ENCODE measurements at places on chromosomes 1 and 21.

DNA sequence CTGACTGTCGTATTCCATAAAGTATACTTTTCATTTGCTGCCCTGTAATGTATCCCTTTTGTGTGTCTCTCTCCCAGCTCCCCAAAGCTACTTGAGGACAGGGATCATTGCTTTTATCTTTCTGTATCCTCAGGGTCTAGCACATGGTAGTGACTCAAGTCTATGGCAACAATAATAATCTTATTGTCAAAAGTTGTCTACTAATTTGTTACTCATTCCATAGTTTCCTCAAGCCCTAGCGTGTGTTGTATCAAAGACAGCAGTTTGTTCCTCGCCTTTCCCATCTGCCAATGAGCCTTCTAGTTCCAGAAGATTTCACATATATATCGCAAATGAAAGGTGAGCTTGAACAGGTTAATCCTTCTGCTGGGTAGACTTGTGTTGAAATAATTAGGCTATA is 9.8 kb upstream of the SLC30A1 start:
- H3K4me1 ChIP-seq: no peaks in the 10 kb centered on the region
- H3K4me3 ChIP-seq: no peak overlapping the region
- no peak for DNase-seq
- no peak overlapping the region for H3K27ac ChIP-seq
- no peaks in the 10 kb centered on the region for H3K27me3 ChIP-seq

DNA sequence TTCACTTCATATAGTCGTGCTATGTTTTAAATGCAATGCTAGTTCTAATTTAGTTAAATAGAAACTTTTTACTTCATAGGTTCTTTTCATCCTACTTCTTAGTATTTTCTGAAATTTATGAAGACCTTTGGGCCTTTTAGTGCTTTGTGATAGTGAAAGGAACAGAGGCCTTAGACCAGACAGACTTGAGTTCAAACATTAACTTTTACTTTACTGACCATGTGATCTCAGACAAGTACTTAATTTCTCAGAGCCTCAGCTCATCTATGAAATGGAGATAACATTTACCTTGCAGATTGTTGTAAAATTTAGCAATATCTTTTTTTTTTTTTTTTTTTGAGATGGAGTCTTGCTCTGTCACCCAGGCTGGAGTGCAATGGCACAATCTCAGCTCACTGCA is 57.5 kb downstream of the AK5 start:
- no peaks in the 10 kb centered on the region for H3K4me1 ChIP-seq
- H3K36me3 ChIP-seq: no peaks in the 10 kb centered on the region
- no peak overlapping the region for H3K27ac ChIP-seq
- no peak overlapping the region for H3K4me3 ChIP-seq
- H3K27me3 ChIP-seq: no peaks in the 10 kb centered on the region

GRCh38 chr1:234758851-234759250 is 148.9 kb upstream of the IRF2BP2 start:
- H3K4me3 ChIP-seq: no peak overlapping the region
- H3K36me3 ChIP-seq: no peaks in the 10 kb centered on the region
- no peak overlapping the region for H3K27ac ChIP-seq
- no peaks in the 10 kb centered on the region for H3K27me3 ChIP-seq
- peaks cover 5% of the 10 kb centered on the region for H3K4me1 ChIP-seq
- DNase-seq: no peak

DNA sequence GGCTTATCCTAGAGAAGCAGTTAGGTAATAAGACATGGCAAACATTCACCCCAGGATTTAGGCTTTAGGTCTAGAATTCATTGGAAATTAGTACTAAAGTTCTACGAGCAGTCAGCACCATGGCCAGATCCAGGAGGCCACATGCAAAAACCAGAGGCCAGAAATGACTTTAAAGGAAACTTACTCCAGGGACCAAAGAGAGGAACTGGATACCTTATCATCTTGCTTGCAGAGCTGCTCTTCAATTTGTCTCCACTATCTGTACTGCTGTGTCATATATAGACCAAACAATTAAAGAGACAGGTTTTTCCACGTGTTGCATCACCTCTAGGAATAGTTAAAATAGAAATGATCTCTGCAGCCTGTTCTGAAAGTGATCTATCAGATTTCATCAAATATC is 127.8 kb downstream of the LMX1A start:
- no peaks in the 10 kb centered on the region for H3K4me1 ChIP-seq
- H3K36me3 ChIP-seq: no peaks in the 10 kb centered on the region
- H3K27ac ChIP-seq: no peak overlapping the region
- H3K27me3 ChIP-seq: peaks cover 8% of the 10 kb centered on the region
- H3K4me3 ChIP-seq: no peak overlapping the region

GRCh38 chr1:156740741-156741480 is at the start of gene MRPL24:
MRPL24 (minus strand) TSS chr1:156741088; CDS start chr1:156738704, 2,384 bp downstream.
- H3K27me3 ChIP-seq: no peaks in the 10 kb centered on the region
- H3K27ac ChIP-seq: peak within 1 kb of the TSS; percentile 72
- H3K4me1 ChIP-seq: peaks cover 9% of the 10 kb centered on the region
- peak within 1 kb of the TSS; percentile 88 for H3K4me3 ChIP-seq
- peaks cover 13% of the 10 kb centered on the region for H3K36me3 ChIP-seq

DNA sequence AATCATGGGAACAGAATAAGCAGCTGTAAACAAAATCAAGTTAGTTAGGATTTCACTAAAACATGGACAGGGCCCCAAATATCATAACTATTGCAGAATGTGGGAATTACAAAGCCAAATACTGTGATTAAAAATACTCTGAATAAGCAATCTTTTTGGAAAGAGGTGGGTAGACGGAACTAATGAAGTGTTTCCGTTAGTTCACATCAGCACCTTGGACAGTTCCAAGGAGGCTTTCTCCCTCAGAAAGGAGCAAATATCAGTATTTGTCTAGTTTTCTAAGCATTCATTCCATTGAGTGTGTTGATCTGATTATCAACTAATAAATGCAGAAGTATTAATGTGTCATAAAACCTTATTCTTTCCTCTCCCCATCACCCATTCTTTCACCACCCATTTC is 97.4 kb downstream of the FAM78B start:
- no peaks in the 10 kb centered on the region for H3K27me3 ChIP-seq
- no peak overlapping the region for H3K27ac ChIP-seq
- H3K36me3 ChIP-seq: no peaks in the 10 kb centered on the region
- H3K4me3 ChIP-seq: no peak overlapping the region
- no peaks in the 10 kb centered on the region for H3K4me1 ChIP-seq

- H3K36me3 ChIP-seq: no peaks in the 10 kb centered on the region
- H3K4me1 ChIP-seq: no peaks in the 10 kb centered on the region
- no peaks in the 10 kb centered on the region for H3K27me3 ChIP-seq
- no peak overlapping the region for H3K27ac ChIP-seq
- no peak for DNase-seq
These were observed 6.4 kb downstream of the LAMB3 start for GRCh38 chr1:209645574-209646452.

DNA sequence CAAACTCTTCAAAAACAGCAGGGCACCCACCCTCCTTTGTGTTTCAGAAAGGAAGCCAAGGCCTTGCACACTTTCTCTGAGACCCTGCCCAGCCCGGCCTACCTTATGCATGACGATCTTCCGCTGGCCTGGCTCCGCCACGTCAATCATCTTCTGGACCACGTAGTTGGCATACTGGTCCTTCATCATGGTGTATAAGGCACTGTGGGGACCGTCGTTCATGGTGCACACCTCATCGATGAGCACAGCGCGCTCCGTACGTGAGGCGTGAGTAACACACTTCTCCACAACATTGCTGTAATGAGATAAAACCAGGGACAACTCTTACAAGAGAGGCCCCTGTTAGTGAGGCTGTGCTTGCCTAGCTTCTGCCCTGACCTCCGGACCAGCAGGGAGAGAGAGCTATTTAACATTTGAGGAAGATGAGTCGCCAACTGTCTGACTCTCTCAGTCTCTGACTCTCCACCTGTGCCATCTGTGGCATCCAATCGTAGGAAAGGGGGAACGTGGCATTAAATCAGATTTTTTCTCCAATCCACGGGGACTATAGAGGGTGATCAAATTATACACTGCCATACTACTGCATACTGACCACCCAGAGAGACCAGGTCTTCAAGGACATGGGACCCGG is 28.1 kb upstream of the SDC3 start:
- DNase-seq: no peak
- no peak overlapping the region for H3K27ac ChIP-seq
- H3K27me3 ChIP-seq: no peaks in the 10 kb centered on the region
- no peak overlapping the region for H3K4me3 ChIP-seq

DNA sequence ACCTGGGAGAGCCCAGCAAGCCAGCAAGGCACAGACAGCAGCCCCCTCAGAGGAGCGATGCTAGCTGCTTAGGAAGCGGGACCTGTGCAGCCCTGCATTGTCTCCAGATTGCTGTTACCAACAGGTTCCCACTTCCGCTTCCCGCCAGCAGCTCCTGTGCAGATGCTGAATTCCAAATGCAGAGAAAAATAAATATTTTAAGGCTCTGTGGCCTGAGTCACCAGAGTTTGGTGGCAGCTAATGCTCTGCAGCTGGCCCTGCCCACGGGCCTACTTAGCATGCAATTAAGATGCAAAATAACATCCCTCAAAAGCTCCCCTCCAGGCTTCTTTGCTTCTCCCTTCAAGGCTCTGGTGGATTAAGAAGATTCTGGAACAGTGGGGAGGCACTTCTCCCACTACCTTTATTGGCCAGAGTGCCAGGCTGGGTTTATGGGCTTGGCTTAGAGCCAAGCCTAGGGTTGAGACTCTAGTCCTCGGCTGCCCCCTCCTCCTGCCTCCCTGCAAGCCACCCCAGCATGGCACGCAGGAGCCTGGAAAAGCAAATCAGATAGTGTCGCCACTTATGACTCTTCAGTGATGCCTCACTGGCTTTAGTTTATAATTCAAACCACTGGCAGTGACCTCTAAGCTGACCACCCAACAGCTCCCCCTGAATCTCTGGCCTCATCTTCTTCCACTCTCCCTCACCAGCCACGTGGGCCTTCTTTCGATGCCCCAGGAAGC is 207.1 kb upstream of the ZC3H12A start:
- no peak overlapping the region for H3K27ac ChIP-seq
- no peak for DNase-seq
- no peaks in the 10 kb centered on the region for H3K27me3 ChIP-seq
- H3K4me3 ChIP-seq: no peak overlapping the region
- no peaks in the 10 kb centered on the region for H3K36me3 ChIP-seq

DNA sequence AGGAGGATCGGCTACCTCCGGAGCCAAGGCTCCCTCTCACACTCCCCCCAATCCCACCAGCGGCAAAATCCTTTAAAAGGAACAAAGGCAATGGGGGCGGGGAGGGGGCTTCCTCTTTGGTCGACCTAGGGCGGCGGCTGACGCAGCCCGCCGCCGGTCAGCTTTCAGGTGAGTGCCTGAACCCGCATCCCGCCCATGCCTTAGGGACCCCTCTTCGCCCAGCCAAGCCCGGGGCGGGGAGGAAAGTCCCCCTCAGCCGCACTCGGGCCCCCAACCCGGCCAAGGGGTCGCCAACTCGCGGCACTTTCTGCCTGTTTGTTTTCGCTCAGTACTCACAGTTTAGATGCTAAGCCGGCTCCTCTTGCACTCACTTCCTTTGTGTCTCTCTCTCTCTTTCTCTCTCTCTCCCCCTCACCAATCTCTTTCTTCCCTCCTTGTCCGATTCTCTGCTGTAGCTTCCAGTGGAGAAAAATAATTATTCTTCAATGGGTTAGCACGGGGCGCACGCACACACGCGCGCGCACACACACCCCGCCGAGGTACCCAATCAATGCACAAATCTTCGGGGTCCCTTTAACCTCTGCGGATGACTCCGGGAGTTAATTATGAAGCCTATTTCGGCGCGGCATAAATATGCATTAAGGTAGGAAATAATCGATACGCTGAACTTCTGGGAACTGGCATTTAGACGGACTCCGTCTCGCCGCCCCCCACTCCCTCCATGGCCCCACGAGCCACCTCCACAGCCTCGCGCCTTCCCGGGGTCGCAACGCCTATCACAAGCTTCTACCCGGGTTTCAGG is at the start of gene BLACAT1:
TSS of gene BLACAT1 (minus strand) at position 465 of the 802 bp plus-strand sequence.
- H3K27me3 ChIP-seq: no peaks in the 10 kb centered on the region
- DNase-seq: peak; percentile 77
- peak within 1 kb of the TSS; percentile 84 for H3K4me3 ChIP-seq
- peaks cover 7% of the 10 kb centered on the region for H3K36me3 ChIP-seq

DNA sequence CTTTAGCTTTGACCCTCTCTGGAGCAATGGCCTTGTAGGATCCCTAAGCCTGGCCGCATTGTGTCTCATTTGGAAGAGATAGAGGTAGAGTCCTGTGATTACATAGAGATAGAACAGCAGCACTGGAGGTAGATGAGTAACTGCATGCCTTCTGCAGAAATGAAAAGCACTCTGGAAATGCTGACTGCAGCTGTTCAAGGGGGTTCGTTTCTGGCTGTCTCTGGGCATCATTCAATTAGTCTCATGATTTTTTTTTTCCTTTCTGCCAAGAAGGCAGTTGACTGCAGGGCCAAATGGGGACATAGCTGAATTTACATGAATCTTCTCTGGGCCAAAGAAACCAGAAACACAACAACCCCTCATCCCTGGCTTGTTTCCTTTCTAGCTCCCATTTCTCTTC is 28.1 kb upstream of the SNX27 start:
- DNase-seq: no peak
- no peak overlapping the region for H3K27ac ChIP-seq
- no peaks in the 10 kb centered on the region for H3K4me1 ChIP-seq
- H3K36me3 ChIP-seq: peaks cover 7% of the 10 kb centered on the region
- H3K27me3 ChIP-seq: no peaks in the 10 kb centered on the region

DNA sequence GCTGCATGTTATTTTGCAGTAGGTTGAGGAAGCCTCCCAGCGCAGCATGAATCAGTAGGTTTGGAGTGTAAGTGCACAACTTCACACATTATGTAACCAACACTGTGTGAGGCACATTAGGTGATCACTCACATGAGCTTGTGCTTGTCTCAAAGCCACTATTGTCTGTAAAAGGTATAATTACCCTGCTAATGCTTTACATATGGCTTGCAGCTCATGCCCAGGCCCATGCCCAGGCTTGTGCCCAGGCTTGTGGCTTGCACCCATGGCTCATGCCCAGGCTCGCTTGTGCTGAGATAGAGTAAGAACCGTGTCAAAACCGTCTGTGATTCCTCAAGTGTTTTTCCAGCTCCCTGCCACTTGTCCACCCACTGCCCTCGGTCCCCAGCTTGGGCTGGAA is 596.3 kb downstream of the LTN1 start:
- no peaks in the 10 kb centered on the region for H3K27me3 ChIP-seq
- H3K36me3 ChIP-seq: no peaks in the 10 kb centered on the region
- H3K4me1 ChIP-seq: no peaks in the 10 kb centered on the region
- no peak overlapping the region for H3K27ac ChIP-seq
- no peak for DNase-seq
- H3K4me3 ChIP-seq: no peak overlapping the region

DNA sequence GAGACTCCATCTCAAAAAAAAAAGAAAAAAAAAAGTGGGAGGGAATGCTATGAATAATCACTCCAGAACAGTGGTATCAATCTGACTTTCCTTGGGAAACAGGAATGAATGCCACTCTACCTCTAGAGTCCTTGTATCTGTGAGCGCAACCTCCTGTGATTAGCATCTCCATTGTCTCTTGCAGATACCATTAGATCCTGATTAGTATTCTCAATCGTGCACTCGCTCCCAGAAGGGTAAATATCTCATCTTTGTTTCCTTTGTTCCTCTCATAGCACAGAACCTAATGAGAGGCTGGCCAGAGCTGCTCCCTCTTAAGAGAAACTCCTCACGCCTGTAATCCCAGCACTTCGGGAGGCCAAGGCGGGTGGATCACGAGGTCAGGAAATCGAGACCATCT is 184.4 kb upstream of the KCNK2 start:
- H3K36me3 ChIP-seq: no peaks in the 10 kb centered on the region
- no peak overlapping the region for H3K4me3 ChIP-seq
- H3K4me1 ChIP-seq: no peaks in the 10 kb centered on the region
- H3K27me3 ChIP-seq: no peaks in the 10 kb centered on the region
- no peak for DNase-seq
- H3K27ac ChIP-seq: no peak overlapping the region

Data from H1 (cell line).